ENCODE measurements at places on chromosomes 11 and 22.

GRCh38 chr11:134001088-134001487 is 44.3 kb upstream of the IGSF9B start:
- no peak for DNase-seq

GRCh38 chr11:67315325-67315909 is 12.1 kb downstream of the SSH3 start:
- no peak for DNase-seq

- peak; percentile 32 for DNase-seq
Measured at GRCh38 chr11:116043857-116044256, 539.6 kb upstream of the CADM1 start.

GRCh38 chr11:62599069-62599696 is 2.5 kb downstream of the MTA2 start:
- peak; percentile 98 for DNase-seq

DNA sequence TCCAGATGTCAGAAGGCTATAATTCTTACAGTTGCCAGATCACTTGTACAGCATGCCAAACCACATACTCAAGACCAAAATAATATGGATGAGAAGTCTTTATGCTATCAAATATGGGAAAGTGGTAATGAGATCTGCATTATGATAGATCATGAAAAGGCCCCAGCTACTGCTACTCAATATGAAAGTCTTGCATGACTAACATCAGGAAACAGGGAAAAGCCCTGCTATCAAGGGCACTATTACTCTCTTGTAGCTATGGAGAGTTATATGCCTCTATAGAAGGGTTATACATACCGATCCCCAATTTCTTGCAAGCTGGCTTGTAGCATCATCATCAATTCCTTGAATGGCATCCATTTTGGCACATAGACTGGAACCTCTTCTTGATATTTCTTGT is 30.2 kb upstream of the TMPRSS5 start:
- no peak for DNase-seq

- peak; percentile 86 for DNase-seq
Measured at GRCh38 chr11:111565114-111565720, 24.7 kb downstream of the LAYN start.

GRCh38 chr11:78691215-78691614 is 116.6 kb upstream of the NARS2 start:
- no peak for DNase-seq

- DNase-seq, result no peak
Measured at GRCh38 chr11:84628871-84629620, 998.1 kb downstream of the DLG2 start.

- DNase-seq, result no peak
Measured at GRCh38 chr22:41775976-41776375, 24.5 kb upstream of the CCDC134 start.

DNA sequence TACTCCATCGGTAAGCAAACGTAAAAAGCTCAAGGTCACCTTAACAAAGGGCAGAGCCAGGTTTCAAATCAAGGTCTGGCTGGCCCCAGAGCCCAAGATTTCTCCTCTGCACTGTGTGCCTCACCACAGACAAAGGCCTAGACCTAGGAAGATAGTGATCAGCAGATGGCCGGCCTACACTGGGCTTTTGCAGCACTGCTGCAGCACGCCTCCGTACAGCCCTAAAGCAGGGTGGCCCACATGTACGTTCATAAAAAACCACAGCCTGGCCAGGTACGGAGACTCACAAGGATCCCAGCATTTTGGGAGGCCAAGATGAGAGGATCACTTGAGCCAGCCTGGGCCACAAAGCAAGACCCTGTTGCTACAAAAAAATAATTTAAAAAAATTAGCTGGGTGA is 106.3 kb upstream of the PITPNB start:
- DNase-seq, result no peak
